ENCODE measurements at places on chromosomes 2 and 18.

DNA sequence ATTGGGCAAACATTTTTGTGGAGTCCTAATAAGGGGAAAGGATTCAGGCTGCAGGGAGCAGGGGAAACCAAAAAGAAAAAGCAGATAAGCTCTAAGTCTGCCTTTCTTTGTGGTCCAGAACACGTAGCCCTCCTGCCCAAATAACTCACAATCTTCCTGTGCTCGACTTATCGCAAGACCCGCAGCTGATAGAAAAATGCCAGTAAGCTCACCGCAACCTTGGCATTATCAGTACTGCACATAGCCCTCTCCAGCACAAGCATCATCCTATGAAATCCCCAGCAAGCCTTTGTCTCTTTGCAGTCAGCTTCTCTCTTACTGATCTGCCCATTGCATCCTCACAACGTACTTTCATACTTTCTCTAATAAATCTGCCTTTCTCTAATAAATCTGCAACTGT lies 202.4 kb upstream of the HNRNPA3 start:
- DNase-seq: no peak

- no peak for DNase-seq
These were observed 143.3 kb upstream of the KLHL29 start for GRCh38 chr2:23241611-23242245.

- no peak for DNase-seq
These were observed 19.3 kb downstream of the GREB1L start for GRCh38 chr18:21261352-21261751.

- no peak for DNase-seq
These were observed 398.7 kb upstream of the SALL3 start for GRCh38 chr18:78580835-78581339.

- DNase-seq: no peak
These were observed 89.8 kb downstream of the SH3RF3 start for GRCh38 chr2:109218792-109219126.

- DNase-seq: no peak
These were observed 90.6 kb upstream of the EFEMP1 start for GRCh38 chr2:56014046-56014730.

GRCh38 chr2:1911811-1912210 lies 167.5 kb upstream of the PXDN start:
- no peak for DNase-seq

- no peak for DNase-seq
These were observed 30.0 kb downstream of the CROCC2 start for GRCh38 chr2:240936106-240936505.

DNA sequence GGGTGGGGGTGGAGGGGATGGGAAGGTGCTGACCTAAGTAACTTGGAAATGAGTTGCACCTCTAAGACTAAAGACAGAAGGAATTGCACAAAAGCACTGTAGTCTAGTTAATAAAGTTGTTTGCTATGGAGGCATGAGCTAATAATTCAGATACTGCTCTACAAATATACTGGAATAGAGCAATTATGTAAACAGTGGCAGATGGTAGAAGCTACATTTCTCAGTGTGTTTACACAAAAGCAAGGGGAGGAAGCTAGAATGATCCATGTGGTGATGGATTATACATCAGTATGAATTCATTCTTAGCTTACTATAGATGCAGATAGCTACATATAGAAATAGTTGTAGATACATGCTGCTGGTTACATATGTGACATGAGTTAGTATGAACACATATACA lies 27.6 kb upstream of the UBE2F start:
- DNase-seq: no peak

DNA sequence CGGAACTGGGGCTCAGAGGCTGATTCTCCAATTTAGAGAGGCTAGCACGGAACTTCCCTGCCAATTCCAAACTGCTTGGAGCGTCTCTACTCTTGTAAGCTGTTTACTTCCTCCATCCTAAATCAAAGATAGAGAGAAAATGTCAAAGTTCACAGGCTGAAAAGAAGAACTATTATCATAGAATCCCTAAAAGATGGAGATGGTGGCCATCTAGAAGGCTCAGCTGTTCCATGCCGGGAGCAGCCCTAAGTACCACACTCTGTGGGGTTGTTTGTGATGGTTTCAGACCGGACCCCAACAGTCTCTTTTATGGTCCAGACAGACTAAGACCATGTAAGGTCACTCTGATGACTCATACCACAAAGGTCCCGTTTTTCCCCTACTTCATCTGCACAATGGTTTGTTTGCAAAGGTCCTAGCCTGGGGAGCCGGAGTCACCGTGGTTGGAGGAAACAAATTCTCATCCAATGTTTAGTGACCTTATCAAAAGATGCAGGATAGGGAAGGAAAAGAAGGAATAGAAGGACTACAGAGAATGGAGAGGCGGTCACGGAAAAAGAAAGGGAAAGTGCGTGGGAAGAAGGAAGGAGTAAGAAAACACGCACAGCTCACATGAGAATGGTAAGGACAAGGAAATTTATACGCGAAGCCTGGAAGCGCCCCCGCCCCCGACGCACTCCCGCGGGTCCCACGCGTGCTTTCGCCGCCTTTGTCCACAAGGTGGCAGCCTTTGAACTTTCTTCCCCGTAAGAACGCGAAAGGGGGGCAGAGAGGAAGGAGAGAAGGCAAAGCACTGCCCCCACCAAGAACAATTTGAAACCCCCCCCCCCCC lies 453 bp upstream of the ANTXR1 start:
- DNase-seq: no peak

DNA sequence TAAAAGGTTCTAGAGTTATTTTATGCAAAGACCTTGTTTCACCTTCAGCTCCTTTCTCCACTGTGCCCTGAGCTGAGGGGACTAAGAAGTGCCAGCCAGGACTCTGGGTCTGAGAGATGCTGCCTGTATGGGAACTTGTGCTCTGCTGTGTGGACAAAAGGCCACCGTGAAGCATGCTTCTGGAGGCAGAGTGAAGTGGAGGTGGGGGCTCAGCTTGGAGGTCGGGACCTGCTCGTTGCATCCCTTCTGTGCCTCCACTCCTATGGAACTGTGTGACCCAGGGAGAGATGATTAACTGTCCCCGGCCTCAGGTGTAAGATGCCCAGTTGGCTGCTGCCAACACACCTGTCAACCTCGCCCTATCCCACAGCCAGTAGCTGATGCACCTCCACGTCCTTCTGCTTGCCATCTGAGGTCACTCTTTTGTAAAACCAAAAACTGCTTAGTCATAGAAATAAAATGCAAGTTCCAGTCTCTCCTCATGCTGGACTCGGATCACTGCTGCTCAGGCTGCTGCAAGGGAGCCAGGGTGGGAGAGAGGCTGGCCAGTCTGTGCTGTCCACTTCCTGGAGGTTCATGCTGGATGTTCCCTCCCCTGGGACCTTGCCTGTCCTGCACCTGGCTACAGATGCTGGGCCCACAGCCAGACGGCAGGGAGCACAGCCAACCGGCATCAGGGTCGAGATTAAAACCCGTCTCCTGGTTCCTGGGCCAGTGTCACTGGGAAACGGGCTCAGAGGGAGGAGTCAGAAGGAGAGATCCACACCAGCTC lies 113.2 kb downstream of the ACKR3 start:
- no peak for DNase-seq

GRCh38 chr18:77524909-77525308 lies 275.3 kb downstream of the GALR1 start:
- no peak for DNase-seq

- DNase-seq: no peak
These were observed 65.6 kb downstream of the TMEM17 start for GRCh38 chr2:62440281-62440946.

- no peak for DNase-seq
These were observed 68.3 kb downstream of the CRACDL start for GRCh38 chr2:98867539-98868309.

GRCh38 chr2:36339607-36340218 lies 15.9 kb upstream of the CRIM1 start:
- no peak for DNase-seq

DNA sequence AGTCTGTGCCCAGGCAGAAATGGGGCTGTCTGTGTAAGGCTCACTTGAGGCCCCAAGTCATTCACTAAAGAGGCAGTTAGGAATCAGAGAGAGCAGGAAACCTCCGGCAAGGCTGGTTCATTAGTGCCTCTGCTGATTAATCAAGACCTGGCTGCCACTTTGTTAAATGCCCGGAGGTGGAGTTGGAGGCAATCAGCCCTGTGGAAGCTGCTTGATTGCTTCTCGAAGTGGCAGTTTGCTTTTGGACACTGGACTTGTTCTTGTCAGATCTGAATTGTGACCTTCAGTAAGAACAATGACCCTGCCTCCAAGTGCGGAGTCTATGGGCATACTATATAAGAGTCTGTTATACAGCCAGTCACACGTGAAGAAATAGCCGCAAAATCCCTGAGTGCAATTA lies 183.9 kb upstream of the LINC00305 start:
- DNase-seq: no peak

DNA sequence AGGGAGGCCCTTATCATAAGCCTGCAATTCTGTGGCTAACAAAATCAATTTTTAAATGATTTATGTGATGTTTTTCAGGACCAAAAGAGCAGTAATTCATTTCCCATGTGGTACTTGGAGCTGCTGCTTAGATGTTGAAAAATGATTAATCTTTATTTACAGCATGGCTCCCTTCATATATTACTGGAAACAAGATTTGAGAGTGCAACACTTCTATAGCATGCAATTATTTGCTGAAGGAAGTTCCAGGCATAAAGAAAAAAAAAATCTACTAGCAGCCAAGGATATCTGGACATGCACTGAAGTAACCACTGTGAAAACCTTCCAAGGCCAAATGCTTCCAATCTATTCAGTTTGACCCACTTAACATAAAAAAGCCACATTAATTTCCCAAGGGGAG lies 186.3 kb downstream of the SLC8A1 start:
- no peak for DNase-seq

GRCh38 chr2:225763711-225764110 lies 364.2 kb downstream of the NYAP2 start:
- DNase-seq: no peak

DNA sequence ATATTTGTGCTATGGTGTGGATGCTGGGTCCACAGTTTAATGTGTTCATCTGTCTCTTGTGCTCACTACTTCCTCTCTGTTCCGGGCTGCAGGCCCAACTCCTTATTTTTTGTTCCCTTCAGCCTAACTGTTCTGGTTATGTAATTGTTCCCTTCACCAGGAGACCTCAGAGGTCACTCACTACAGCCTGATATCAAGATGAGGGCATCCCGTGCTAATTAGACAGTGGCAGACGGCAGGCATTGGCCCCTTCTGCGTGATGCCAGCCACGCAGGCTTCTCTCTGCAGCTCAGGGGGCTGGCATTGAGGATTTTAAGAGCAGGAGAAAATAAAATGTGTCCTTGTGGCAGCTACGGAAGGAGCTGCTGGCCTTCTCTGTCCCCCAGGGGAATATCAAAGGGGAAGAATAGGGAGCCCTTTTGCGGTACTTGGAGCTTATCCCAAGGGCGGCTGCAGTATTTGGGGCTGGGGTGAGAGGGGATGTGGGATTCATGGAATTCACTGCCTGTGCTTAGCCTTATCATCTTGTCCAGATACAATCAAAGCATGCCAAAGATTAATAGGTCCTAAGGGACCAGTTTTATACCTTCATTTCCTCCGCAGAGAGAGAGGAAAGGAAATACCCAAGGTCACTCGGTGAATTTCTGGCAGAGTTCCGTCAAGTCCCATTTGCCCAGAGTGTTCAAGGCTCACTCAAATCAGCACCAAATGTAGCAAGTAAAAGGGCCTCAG lies 53.3 kb upstream of the TRIB2 start:
- no peak for DNase-seq

DNA sequence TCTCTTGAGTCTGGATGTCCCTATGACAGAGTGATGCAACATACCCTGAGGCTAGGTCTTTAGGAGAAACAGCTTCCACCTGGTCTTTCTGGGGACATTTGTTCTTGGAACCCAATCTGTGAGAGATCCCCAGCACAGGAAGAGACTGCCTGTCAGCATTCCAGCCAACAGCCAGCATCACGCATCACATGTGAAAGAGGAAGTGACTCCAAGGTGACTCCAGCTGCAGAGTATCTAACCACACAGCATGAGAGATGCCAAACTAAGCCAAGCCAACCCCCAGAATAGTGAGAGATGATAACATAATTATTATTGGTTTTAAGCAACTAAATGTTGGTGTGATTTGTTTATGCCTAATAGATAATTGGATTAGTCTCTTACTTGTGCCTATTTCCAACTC lies 35.7 kb downstream of the C18orf63 start:
- no peak for DNase-seq

DNA sequence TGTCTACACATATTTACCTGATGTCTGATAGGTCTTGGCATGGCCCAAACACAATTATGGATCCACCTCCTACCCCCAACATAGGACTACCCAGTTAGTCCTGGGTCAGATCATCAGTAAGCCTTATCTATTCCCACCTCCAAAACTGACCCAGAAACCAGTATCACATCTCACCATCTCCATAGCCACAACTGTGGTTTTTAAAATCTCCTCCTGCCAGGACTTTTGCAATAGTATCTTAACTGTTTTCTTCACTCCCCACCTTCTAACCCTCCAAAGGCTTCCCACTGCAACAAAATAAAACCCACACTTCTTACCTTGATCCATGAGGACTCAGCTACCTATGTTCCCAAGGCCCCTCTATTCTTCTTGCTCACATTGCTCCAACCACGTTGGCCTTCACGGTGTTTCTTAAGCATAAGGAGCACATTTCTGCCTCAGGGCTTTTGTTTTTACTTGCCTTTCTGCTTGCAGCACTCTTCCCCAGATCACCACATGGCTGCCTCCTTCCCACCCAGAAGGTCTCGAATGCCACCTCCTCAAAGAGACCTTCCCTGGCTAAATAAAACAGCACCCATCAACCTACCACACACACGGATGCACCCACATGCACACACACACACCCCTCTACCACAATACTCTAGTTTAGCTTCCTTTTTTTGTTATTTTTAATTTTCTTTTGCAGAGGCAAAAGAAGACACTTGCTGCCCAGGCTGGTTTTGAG lies 125.9 kb upstream of the SLC1A4 start:
- no peak for DNase-seq

GRCh38 chr2:241559323-241560161 lies 997 bp downstream of the BOK start:
- DNase-seq: no peak

DNA sequence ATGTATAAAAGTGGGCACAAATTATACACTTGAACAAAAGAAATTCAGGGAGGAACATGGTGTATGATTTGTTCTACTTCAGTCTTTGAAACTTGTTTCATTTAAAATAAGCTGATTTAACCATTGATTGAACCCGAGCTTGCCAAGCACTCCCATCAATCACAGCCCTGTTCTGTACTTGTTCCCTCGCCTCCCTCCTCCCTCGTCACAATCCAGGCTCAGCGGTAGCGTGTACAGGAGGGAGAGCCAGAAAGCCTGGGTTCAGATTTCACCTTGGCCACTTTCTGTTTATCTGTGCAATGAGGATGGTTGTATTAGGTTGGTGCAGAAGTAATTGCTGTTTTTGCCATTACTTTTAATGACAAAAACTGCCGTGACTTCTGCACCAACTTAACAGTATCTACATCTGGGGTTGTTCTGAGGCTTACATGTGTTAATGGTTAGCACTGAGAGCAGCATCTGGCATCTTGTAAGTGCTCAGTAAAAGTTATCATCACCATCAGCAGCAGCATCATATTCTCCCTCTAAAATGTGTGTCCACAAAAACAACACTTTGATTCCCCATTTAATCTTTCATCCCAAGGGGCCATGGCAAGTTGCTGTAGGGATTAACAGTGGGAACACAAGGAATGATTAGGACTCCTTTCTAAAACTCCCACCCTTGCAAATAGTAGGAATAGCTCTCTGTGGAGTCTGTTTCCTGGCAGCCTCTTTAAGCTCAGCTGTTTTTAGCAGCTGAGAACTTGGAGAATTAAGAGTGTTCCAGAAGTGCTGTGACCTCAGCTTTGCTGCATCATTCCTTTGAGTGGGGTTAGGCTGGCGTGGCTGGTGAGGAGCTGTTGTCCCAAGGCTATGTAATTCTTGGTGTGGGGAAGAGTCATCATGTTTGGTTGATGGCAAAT lies 4.7 kb downstream of the DPYSL5 start:
- DNase-seq: no peak

GRCh38 chr2:7272210-7272609 lies 355.0 kb downstream of the RNF144A start:
- DNase-seq: no peak

Measured in stimulated activated CD4-positive, alpha-beta T cell treated with anti-CD3 and anti-CD28 coated beads, TNF-alpha, amount 100 ng/mL, for 48 hours (primary cell).